ENCODE measurements at places on chromosomes 2 and 18.

DNA sequence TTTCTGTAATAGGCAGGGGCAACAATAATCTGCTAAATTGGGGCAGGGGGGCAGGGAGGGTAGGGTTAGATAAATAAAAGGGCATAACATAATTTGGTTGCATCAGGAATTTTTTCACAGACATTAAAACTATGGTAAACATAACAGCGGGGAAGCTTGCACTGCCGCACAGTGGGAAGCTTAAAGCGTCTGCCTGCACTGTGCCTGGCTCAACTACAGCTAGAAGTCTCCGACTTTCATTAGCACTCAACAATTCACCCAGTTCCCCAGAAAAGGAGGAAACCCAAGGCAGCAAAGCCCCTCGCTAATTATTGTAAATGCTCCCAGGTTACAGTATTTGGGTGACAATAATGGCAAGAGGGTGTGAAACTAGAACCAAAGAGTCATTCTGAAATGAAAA is 562.9 kb downstream of the ARHGAP15 start:
- no peak for DNase-seq

DNA sequence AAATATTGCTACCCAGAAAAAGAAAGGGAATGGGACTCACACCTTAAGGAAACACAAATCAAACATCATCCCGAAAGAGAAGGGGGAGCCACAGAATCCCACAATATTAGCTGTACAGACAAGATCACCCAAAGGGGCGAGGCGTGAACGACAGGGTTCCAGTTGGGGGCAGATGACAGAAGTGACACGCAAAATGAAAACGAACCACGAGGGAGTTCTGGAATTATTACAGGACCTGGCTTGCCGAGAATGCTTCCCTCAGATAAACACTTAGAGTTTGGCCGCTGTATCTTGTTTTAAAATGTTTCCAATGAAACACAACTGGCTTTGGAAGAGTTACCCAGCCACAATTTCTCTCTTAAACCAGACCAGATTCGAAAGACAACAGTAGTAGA is 60.4 kb downstream of the C2orf76 start:
- DNase-seq: no peak

- DNase-seq: no peak
These were observed 63.3 kb upstream of the TTC27 start for GRCh38 chr2:32564417-32565035.

GRCh38 chr18:1047406-1047805 is 142.7 kb downstream of the ADCYAP1 start:
- no peak for DNase-seq

DNA sequence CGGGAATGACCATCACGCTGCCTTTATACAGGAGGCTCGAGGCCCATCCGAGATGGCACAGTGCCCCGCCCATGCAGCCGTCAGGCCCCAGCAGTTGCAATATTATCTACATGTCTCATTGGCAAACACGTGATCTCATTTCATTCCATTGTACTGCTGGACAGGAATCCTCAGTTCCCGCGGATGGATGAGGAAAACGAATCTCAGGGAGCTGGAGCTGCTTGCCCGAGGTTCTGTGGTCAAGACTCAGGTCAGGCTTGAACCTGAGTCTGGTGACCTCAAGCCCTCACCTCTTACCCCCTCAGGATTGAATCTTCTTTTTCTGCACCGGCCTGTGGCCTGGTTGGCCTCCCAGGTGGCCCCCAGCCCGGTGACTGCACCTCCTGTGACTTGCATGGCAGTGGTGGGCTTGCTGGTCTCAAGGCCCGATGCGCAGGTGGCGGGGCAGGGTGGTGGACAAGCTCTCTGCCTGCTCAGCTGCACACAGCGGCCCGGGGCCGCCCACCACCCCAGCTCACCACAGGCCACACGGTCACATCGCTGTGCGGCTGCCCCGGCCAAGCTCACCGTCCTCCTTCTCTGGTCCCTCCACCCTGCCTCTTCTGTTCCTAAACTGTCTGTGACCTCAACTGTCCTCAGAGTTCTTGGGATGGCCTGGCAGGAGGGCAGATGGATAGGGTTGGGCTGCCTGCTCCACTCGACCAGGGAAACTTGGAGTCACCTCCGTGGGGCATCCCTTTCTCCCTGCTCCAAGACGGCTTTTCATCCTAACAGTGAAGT is 52.0 kb upstream of the HS6ST1 start:
- DNase-seq: no peak

- DNase-seq: no peak
These were observed 4.3 kb downstream of the ITPRIPL1 start for GRCh38 chr2:96329456-96329855.

DNA sequence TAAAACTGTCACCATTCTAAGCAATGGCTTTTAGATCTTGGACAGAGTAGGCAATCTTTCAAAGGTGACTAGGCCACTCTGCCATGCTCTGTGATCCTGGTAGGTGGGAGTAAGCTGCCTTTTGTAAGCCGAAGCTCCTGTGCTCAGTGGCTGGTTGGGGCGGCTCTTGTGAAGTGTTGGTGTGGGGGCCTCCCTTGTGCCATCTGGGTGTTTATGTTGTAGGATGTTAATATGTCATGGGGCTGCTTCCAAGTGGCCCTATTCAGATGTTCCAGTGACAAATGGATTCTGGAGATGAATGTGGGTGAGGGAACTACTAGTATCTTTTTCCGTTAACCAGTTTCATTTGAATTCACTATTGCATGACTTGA is 116.8 kb upstream of the SPRED2 start:
- DNase-seq: no peak

DNA sequence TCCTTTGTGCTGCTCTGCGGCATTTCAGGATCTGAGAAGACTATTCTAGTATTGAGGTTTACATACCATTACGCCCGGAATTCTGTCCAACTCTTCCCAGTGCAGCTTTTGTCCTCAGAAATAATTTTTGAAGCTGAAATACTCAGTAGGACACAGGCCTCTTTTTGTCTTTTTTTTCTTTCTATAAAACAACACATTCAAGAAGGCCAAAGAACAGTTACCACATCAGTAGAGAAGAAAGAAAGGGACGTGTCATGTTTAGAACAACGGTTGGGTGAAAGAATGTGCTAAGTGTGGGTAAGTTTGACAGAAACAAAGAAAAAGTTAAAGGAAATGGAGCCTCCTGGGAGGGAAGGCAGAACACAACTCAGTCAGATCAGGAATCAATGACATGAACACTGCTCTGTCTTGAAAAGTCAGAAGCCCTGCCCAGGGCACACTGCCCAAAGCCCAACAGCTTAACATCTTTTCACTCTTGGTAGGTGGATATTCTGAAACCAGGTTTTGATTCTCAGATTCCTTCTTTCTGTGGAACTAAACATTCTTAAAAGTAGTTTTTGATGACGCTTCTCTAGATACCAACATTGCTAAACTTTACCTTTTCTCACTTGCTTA is 198.6 kb upstream of the CWC22 start:
- DNase-seq: no peak

DNA sequence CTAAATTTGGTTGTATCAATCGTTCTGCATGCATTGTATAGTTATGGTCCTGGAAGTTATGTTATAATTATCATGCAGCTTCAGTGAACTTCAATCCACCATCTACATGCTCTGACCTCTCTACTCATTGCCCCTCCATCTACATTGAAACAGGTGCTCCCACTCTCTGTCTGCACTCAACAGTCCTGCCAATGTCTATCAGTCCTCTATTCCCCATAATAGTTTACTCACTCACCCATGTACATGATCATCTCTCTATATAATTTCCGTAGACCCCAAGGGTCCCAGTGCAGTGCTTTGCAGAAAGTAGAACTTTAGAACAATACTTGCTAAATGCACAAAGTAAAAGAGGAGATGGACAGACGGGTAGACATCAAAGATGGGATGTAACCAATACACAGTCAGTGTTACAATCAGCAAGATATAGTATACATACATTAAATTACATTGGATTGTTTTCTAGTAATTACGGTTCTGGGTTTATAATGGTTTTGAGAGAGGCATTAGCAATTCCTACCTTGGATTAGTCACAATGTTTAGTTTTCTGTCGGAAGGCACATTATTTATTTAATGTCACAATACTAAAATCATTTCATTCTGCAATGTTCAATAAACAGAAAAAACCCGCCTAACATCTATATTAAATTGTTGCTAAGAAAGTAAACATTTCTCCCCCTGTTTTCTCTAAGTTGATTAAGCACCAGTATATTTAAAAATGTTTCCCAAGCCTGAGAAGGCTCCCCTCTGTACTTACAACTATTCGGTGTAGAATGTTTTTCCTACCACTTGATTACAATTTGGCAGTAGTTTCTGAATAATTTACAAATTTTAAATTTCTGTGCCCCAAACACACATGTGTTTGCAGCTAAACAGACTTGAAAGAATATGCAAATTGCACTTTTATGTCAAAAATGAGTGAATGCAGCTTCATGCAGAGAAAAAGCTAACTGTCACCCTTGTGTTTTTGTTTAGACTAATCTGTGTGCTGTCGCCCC is 94.4 kb upstream of the SIX2 start:
- no peak for DNase-seq

DNA sequence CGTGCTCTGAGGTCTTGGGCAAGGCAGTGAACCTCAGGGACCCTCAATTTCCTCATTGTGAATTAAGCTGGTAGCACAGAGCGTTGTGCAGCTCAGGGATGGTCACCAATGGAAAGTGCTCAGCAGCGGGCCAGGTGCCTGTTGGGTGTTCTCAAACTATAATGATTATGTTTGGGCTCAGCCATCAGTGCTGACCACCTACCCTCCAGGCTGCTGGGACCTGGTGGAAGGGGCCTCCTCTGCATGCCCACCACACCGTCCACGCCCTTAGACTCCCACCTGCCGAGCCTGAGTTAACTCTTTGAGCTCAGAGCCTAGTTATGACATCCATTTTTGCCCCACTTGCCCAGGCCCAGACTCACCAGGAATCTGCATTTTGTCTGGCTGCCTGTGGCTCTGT is 35.0 kb downstream of the GLI2 start:
- no peak for DNase-seq

DNA sequence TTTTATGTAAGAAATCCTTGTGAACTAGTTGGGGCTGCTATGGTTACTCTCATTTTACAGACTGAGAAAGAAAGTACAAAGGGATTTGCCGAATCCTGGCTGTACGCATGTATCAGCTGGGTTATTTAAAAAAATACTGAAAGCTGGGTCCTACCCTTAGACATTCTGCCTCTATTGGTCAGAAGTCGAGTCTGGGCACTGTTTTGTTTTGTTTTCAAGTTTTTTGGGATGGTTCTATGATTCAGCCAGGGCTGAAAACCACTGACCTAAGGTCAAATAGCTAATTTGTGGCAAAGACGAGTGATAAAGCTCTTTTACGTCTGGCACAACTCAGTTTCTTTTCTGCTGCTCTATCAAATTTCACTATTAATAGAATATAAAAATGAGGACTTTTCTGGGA is 5.9 kb upstream of the SLC8A1 start:
- no peak for DNase-seq

GRCh38 chr2:10281891-10282290 is 20.8 kb upstream of the HPCAL1 start:
- DNase-seq: no peak

GRCh38 chr2:148177559-148177958 is 156.7 kb downstream of the MBD5 start:
- no peak for DNase-seq

- DNase-seq: no peak
These were observed 113.5 kb upstream of the FZD5 start for GRCh38 chr2:207883002-207883780.

DNA sequence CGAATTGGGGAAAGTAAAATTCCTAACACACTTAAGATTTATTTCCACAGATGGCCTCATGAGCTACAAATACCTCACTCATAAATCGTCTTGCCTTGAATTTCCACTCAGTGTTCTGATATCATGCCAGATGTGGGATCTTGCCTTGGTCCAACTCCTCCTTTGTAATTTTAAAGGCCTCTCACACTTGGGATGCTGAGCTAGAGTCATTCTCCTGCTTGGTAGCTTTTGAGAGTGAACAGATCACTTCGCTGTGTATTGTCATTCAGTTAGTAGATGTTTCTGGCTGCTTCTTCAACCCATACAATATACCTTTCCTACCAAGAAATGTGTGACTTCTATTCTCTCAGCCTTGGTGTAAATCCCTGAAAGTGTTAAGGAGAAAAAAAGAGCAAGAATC is 309.2 kb downstream of the NRXN1 start:
- no peak for DNase-seq

DNA sequence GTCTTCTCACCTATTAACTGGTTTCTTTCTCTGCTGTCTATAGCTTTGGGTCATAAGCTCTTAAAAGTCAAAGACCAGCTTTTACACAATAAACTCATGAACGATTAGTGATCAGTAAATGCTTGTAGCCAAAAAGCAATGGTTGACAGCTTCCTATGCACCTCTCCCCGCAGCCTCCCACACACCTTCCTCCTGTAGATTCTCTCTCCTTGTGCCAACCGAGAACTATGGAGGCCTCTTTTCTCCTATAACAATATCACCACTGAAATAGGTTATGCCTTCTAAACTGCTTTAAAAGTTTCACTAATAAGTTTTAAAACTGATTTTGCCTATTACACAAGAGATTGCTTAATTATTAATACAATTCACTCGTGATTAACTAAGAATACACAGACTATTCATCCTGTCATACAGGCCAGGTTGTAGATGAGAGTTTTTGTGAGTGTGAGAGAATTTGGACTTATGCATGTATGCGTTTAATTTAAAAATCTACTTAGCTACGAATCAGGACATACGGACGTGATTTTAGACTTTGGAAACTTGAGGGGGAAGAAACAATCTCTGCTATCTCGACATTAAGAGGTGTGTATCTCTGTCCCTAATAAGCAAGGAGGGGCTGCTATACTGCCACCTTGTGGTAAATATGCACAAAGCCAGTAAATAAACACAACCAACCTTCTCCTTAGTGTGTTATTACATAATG is 229.1 kb upstream of the RBBP8 start:
- no peak for DNase-seq

DNA sequence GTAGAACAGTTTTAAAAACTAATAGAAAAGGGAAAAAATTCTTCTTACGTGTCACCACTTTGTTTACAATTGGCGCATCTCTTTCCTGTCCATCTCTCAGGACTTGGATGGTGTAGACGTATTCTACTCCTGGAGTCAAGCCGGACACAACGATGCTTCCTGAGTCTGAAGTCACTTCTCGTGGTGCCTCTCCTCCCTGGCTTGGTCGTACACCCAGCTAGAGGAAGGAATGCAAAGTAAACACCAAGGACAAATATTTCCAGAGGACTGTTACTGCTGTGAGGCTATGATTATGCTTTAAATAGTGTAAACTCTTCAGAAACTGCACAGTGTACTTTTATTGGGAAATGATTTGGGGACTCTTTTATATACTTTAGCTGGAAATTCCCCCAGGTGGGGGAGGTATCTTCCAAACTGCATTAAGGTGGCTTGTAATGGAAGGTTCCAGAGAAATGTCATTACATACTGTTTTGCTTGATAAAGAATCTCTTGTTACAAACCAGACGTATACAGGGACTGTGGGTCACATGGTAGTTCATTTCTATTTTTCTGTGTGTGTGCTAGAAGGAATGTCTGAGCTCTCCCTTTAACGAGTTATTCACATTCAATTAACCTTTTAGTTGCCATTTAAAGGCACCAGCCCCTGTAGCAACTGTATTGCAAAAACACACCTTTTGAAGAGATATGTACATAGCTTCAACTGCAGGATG is 38.1 kb downstream of the FN1 start:
- no peak for DNase-seq

DNA sequence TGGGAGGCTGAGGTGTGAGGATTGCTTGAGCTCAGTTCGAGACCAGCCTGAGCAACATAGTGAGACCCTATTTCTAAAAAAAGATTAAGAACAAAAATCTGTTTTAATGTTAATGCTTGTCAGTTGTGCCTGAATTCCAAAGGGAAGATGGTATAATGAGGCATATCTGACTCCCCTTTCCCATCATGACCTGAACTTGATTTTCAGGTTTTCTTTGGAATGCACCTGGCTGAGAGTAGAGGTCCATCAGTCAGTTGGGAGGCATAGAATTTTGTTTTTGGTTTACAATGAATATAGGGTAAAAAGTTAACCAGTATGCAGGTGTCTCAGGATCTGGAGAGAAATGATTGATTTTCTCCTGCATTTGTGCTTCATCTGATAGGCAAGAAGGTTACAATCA is 20.4 kb downstream of the RPIA start:
- no peak for DNase-seq
